ENCODE measurements at places on chromosomes 2 and 18. TPM values are rescaled to one million over a fixed set of nuclear protein-coding genes. Genes with fewer than 3 reads are reported as not detected.

Gene GCA
- total RNA-seq: 7.6 TPM

Gene ANKMY1
- total RNA-seq: 8.4 TPM

Gene KCNG3
- not detected for total RNA-seq

Gene RTP5
- total RNA-seq: not detected

Gene RPRM
- total RNA-seq: 0.15 TPM

Gene MRO
- under 0.01 TPM for total RNA-seq

Gene TSHZ1
- 4.8 TPM for total RNA-seq

Gene KCNJ3
- not detected for total RNA-seq

Gene EMX1
- not detected for total RNA-seq

Gene L3MBTL4
- total RNA-seq: not detected

Gene CD207
- total RNA-seq: not detected

Gene WNT6
- total RNA-seq: not detected

Gene CPO
- total RNA-seq: 0.17 TPM

Gene UGT1A6
- not detected for total RNA-seq

Gene VRK2
- 37.2 TPM for total RNA-seq

Gene GPR155
- total RNA-seq: 7.1 TPM

Gene TLK1
- 33.7 TPM for total RNA-seq

Gene NT5DC4
- total RNA-seq: not detected

Gene EGR4
- total RNA-seq: 0.83 TPM

Gene PRKAG3
- 0.50 TPM for total RNA-seq

Gene SOX11
- under 0.01 TPM for total RNA-seq

Gene BCL11A
- total RNA-seq: under 0.01 TPM

Gene LOXL3
- total RNA-seq: 53.9 TPM

Gene RAD51AP2
- not detected for total RNA-seq

Gene MEIS1
- 127 TPM for total RNA-seq

Gene HSBP1L1
- 4.0 TPM for total RNA-seq

Gene TMEFF2
- total RNA-seq: 2.8 TPM

Gene GAD1
- total RNA-seq: 0.33 TPM

Gene OR6B2
- not detected for total RNA-seq

Gene UNC80
- total RNA-seq: not detected

Gene ITPRIPL1
- total RNA-seq: 5.8 TPM

Gene SNED1
- total RNA-seq: 52.9 TPM

Gene GKN2
- not detected for total RNA-seq

Gene CLEC4F
- total RNA-seq: not detected

Gene INHA
- total RNA-seq: 0.33 TPM

Gene C2orf80
- total RNA-seq: not detected

Gene UGT1A8
- not detected for total RNA-seq

Gene CCDC148
- total RNA-seq: 1.5 TPM

Gene PAX8
- 1.5 TPM for total RNA-seq

Gene SPEG
- total RNA-seq: 21.7 TPM

Gene CD28
- total RNA-seq: under 0.01 TPM

Gene ALK
- total RNA-seq: under 0.01 TPM

Gene PROKR1
- not detected for total RNA-seq

Gene PIEZO2
- total RNA-seq: 3.0 TPM

Gene MYO5B
- total RNA-seq: not detected

Gene ARL6IP6
- 18.5 TPM for total RNA-seq

Gene YES1
- 102 TPM for total RNA-seq

Gene LRP1B
- not detected for total RNA-seq

Gene GPR35
- total RNA-seq: 0.99 TPM

Gene ZBTB7C
- total RNA-seq: not detected

Data from smooth muscle cell of trachea (primary cell).